Right lung (tissue), 10 donors: ENCODE measurements at places on chromosomes 2 and 18. TPM values are rescaled to one million over a fixed set of nuclear protein-coding genes. Genes with fewer than 3 reads are reported as not detected.

ALK gene
- 0.05 TPM for polyA plus RNA-seq

GRCh38 chr2:220310451-220310861 lies 683.0 kb downstream of the SLC4A3 start:
- no peak for DNase-seq

C2orf15 gene
- polyA plus RNA-seq: 8.3 TPM

GRP gene
- polyA plus RNA-seq: 69.7 TPM

DNA sequence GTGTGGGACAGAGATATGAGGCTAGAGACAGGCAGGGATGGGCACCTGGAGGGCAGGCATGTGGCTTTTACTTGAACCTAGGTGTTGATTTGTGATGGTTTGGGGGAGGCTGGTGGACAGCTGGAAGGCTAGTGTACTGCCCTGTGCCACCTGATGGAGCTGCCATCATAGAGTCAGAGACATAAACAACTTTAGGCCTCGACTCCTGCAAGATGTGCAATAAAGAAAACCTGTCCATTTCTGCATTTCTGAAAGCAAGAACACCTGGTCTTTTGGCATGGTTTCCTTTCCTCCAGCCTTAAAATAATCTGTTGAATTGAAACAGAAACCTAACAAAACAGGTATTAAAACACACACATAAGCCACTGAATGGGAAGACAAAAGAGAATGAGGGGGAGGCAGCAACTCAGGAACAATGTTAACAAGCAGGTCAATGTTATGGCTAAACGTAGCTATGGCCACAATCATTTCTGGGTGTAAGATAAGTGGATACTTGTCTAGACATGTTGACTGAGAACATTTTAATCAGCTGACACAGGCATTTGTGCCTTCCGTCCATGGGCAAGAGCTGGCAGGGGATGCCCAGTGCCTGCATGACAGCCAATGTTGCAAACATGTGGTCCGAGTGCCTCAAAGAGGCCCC lies 87.8 kb downstream of the KCTD1 start:
- DNase-seq: peak; percentile 15

GRCh38 chr2:164561416-164561815 lies 59.9 kb downstream of the GRB14 start:
- DNase-seq: no peak

DNA sequence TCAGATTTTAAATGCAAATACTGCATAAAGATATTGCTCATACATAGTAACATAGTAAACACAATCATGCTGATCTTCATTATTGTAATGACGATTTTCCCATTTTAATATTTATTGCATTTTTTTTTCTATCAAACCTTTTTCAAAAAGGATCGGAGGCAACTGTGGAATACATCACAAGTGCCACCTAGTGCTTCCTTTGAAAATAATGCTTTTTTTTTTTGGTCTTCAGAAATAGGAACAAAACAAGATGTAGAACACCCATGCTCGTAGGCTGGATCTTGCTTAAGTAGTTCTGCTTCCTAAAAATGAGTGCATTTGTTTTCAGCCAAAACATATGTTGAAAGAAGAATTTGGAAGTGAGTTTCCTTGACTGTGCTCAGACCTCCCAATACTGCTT lies 35.7 kb upstream of the GPR155 start:
- DNase-seq: no peak

DNA sequence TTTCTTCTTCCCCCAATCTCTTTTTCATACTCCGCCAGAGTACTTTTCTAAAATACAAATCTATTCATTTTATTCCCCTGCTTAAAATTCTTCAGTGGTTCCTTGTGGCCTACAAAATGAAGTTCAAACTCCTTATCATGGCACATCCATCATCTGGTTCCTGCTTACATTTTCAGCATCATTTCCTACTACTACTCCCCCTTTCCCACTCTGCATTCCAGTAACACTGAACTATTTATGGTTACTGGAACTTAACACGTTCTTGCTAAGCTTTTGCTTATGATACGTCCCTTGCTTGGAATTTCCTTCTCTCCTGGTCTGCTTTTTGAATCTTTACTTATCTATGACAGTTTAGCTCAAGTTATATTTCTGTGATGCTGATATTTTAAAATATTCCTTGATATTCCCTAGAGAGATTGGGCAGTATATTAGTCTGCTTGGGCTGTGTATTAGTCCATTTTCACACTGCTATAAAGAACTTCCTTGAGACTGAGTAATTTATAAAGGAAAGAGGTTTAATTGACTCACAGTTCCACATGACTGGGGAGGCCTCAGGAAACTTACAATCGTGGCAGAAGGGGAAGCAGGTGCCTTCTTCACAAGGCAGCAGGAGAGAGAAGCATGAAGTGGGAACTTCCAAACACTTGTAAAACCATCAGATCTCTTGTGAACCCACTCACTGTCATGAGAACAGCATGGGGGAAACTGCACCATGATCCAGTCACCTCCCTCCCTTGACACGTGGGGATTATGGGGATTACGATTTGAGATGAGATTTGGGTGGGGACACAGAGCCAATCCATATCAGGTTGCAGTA lies 53.2 kb downstream of the BMPR2 start:
- DNase-seq: peak; percentile 24

KCNS3 gene
- 42.2 TPM for polyA plus RNA-seq

GRCh38 chr2:150214626-150215025 lies 272.8 kb downstream of the RND3 start:
- DNase-seq: no peak

ZFP36L2 gene
- 116 TPM for polyA plus RNA-seq

DNA sequence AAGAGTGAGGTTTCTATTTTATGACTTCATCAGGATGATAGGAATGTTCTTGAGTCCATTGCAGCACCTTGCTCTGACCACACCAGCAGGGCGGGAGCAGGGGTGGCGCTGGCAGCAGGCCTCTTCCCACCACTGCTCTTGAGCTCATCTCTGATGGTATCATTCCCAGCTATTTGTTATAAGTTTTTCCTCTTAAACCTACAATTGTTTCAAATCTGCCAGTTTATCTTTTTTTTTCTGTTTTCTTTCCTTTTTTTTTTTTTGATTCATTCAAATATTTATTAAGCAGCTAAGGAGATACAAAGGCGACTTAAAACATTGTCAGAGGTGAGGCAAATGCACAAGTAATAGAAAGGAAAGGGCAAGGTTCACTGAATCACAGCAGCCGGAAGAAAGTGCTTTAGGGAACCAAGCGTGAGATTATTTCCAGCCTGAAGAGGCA lies 28.7 kb downstream of the NIFK start:
- no peak for DNase-seq

DNA sequence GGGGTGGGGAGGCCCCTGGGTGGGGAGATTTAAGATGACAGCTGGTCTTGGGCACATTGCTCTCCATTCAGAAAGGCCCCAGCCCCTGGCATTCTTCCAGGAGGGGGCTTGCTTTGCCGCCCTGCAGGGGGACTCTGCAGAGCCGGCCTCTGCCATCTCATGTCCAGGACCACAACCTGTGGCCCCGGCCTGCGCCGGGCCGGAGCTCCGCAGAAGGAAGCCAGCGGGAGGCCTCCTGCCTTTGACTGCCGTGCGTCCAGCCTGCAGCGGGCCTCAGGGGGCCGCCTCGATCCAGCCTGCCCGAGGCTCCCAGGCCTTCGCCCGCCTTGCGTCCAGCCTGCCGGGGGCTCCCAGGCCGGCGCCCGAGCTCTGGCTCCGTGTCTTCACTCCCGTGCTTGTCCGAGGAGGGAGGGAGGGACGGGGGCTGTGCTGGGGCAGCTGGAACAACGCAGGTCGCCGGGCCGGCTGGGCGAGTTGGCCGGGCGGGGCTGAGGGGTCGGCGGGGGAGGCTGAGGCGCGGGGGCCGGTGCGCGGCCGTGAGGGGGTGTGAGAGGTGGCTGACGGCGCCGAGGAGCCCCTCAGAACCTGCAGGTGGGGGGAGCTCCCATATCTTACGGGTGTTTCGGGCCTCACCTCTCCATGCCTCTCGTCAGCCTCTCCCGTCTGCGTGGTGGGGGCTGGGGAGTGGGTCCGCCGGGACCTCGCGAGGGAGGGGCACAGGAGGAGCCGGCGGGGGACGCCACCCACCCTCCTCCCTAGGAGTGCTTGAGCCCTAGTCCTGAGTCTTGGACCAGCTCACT lies 20.4 kb downstream of the GPC1 start:
- DNase-seq: peak; percentile 40

GRCh38 chr2:48713647-48714046 lies 41.9 kb downstream of the LHCGR start:
- no peak for DNase-seq

- no peak for DNase-seq
These were observed 386.6 kb downstream of the NRXN1 start for GRCh38 chr2:50645346-50645745.

TMEFF2 gene
- 0.40 TPM for polyA plus RNA-seq
